NCI-H1417 treated with DMSO at 0.1 percent for 48 hours (cell line): ENCODE measurements at places on chromosomes 12 and 14.

GRCh38 chr12:27513155-27513824, 10.7 kb upstream of the PPFIBP1 start:
- no peak for DNase-seq

DNA sequence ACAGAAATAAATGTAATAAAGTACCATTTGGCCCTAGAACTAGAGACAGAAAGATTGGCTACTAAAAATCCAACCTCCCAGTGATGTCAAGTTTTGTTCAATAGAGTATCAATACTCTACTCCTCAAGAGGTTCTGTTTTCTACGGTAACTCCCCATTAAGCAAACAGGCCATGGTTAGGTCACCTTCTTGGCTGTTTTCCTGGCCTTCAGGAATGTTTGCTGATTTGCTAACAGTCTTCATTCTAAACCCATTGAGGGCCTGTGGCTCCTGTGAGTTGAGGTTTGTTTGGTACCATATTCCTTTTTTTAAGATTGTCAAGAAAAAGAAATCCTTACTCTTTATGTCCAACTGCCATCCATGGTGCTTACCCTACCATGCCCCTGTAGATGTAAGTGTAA, 1022.0 kb upstream of the TMEM132C start:
- DNase-seq: no peak

GRCh38 chr12:72075891-72076557, 137.4 kb downstream of the TPH2 start:
- DNase-seq: peak; percentile 48

GRCh38 chr12:87975879-87976278, 53.3 kb downstream of the C12orf50 start:
- no peak for DNase-seq

DNA sequence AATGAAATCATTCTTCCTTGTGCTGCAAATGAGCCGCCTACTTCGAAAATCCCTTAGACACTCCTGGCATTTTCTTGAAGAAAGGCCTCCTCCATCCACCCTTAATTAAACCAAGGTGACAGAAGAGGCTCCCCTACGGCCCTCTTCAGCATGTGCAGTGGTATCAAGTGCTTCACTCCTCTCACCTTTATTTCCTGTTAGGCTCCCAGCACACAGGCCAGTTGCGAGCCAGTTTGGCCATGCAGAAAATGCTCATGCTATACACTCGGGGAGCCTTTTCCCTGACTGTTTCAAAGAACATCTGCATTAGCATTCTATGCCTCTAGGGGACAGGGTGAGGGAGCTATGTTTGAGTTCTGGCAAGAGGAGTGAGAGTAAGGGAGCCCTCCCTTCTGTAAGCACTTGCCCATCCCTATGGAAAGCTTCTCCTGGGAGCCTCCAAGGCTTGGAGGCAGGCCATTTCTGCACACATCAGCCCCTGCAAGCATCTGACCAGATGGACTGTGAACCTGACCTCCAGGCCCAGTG, 291.5 kb downstream of the RPS29 start:
- no peak for DNase-seq

- DNase-seq: no peak
Observed at GRCh38 chr14:100065942-100066574, 836 bp downstream of the EVL start.

GRCh38 chr12:26046906-26047305, 77.9 kb downstream of the BHLHE41 start:
- no peak for DNase-seq

DNA sequence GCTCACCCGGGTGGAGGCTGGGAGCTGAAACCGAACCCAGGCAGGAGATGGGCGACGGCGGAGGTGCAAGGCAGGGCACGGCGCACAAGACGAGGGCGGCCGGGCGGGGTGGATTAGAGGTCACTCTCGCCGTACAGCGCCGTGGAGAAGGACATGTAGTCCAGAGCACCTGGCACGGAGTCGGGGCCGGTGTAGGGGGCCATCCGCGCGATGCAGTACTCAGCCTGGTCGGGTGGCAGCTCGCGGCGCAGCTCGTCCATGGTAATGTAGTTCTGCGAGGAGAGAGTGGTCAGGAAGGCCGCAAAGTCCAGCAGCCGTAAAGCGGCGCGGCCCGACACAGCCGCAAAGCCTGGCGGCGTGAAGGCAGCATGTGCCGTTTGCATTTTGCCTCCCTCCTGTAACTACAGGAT, 81.9 kb upstream of the ZFP36L1 start:
- no peak for DNase-seq

DNA sequence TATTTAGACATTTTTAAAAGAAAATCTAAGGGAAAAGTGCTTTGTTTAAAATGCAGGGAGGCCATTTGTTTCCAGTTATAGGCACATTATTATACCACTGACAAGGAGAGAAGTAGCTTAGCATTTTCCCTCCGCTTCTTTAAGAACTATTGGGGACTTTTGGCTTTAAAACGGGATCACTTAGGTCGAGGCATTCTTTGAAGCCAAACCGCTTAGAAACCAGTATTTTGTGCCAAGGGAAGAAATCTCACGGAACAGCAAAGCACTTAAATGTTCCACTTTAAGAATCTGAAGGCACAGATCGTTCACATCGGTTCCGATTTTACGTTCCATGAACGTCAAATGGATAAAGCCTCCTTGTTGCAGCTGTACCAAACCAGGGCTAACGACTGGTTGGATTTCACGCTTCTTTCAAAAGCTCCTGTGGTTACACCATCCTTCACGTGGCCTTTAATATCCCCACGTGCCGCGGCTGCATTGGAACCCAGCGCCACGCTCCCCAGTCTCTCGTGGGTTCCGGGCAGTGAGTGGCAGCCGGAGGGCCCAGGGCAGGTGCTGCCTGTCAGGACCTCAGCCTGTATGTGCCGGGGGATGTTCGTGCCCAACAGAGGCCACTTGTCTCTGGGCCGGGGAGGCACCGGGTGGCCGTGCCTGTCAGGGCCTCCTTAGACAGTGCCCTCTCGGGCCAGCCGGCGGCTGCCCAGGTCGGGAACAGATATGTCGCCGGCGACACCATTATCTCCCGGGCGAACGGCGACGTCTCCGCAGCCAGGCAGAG, 195.4 kb downstream of the KIF26A start:
- no peak for DNase-seq

DNA sequence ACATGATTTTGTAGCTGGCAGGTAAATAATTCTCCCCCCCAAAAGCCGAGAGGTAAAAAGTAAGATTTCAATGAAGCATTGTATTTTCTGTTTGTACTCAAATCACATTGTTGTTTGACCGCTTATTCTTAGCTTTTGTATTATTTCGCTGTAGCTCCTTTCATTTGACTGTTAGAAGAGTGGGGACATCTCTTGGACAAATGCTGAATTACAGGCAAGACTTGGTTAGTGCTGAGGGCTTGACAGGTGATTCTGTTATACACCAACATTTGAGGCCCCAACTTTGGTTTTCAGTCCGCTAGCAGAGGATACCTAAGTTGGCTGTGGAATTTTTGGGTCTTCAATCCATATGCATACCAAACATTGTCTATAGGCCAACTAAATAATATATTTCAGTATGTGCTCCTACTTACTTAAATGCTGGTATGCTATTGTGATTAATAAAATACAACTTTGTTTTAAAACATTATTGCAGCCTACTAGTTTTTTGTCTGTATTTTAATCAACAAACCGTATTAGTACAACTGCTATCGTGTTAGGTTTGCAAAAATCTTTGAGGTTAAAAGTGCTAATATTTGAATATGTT, 102.2 kb downstream of the ERC1 start:
- DNase-seq: no peak

- no peak for DNase-seq
Observed at GRCh38 chr14:64234877-64235651, 59.1 kb downstream of the ESR2 start.

GRCh38 chr14:70890826-70891659, 16.2 kb upstream of the PCNX1 start:
- DNase-seq: no peak

DNA sequence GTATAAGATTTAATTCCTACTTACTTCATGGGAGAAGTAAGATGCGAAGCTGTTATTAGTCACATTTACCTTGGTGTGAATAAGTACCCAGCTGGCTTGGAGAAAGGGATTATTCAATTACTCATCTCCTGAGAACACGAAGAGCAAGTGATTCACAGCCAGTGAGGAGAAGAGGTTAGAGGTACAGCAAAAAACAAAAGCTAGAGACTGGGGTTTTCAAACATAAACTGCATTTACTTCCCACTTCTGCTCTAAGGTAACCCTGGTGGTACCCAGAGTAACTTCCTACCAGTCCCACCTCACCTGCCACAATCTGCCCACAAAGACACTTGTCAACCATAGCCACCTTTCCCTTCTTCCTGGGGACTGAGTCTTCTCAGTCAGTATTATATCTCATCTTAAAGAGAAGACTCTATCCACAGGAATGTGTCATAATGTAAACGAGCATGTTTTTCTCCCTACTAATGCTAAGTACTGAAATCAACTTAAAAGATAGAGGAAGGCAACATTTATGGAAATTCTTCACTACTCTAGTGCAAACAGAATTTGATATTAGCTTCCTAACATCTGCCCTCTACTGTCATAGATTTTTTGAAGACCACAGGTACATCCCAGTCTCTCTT, 6.0 kb upstream of the IL22 start:
- no peak for DNase-seq

DNA sequence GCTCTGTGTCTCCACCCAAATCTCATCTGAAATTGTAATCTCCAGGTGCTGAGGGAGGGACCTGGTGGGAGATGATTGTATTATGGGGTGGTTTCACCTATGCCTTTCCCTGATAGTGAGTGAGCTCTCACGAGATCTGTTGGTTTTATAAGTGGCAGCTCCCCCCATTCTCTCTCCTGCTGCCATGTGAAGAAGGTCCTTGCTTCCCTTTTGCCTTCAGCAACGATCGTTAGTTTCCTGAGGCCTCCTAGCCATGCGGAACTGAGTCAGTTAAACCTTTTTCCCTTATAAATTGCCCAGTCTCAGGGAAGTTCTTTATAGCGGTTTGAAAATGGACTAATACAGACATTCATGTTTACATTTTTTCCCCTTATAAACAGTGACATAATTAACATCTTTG, 36.1 kb downstream of the PELI2 start:
- DNase-seq: no peak

GRCh38 chr12:119624966-119625365, 31.4 kb downstream of the TMEM233 start:
- DNase-seq: peak; percentile 7

DNA sequence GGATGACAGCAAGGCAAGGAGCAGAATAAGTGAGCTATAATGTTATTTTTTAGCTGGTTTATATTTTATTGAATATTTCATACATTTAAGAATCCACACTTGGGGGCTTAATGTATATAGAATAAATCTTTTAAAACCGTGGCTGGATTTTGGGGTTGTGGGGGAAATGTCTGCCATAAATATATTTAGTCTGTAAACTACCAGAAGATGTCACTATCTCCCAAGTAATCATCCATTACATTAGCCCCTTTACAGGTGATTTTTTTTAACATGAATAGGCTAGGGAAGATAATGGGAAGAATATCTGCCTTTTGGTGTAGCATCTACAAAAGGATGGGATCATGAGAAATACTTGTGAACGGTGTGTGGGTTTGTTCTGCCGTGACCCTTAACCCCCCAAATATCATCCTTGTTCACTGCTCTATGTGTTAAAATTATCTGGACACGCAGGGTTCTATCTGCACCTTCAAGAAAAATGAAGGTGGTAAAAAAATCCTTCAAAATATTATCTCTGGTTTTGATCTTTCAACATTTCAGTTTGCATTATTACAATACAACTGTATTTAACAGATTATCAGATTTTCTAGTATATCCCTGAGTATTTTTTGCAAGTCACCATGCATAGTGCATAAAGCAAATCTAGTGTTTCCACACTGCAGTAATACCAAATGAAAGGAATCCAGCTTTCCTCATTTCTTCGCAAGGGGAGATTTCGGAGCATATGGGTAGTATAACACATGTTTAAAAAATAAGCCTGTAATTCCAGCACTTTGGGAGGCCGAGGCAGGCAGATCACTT, 8.0 kb upstream of the SLC17A8 start:
- peak; percentile 53 for DNase-seq

DNA sequence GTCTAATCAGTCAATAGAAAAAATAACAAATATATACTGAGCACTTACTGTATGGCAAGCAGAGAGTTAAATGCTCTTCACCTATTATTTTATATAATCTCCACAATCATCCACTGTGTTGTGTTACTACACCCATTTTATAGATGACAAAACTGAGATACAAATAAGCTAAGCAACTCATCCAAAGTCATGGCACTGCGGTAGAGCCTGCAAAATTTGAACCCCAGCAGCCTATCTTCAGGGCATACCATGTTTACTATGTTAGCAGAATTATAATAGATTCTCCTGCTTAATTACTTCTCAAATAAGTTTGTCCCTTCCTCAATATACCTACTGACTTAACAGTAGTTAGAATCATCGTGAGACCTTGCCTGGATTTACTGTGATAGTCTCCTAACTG, 53.6 kb upstream of the PCED1B start:
- no peak for DNase-seq

DNA sequence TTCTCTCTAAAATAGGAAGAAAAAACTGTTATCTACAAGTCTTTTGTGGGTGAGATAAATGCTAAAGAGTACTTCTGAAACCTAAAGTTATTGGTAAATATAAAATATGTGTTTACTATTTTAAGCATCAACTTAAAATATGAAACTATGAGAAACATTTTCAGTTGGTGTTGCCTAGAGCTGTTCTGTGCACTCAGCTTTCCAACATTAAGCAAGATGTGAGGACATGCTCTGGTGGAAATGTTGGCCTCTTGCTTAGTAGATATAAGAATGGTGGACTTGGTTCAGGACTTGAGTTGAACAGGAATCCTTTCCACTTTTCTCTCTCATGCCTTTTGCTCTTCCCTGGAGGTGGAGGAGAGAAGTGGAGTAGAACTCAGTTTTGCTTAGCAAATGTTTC, 164.1 kb upstream of the PELI2 start:
- DNase-seq: no peak

- no peak for DNase-seq
Observed at GRCh38 chr12:4653257-4653656, 4.3 kb downstream of the NDUFA9 start.

GRCh38 chr12:15767301-15767700, 21.9 kb downstream of the EPS8 start:
- DNase-seq: no peak

DNA sequence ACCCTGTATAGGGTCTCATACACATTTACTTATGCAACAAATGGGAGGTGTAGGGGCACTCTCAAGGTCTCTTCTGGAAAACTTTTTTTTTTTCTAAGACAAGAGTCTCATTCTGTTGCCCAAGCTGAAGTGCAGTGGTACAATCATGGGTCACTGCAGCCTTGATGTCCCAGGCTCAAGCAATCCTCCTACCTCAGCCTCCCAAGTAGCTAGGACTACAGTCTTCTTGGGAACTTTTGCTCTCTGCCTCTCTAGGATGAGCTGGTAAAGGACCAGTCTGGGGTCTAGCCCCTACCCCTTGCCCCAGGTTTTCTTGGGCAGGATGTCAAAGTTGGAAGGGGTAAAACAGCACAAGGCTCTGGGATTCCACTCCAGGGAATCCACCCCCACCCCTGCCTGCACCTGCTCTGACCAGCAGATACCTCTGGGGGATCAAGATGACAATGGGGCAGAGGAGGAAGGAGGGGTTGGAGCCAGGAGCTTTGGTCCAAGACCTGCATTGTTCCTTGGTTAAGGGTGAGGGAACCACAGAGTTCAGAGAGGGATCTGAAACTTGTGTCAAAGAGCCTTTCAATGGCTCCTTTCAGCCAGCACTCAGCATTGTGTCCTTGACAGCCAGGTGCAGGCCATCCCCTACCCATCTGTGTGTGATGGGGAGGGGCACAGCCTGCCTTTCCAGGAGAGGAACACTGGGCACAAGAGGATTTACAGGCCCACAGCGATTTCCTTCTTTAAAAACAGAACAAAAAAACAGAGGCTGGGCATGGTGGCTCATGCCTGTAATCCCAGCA, 12.2 kb downstream of the CTDSP2 start:
- no peak for DNase-seq

GRCh38 chr12:132116709-132117557, 27.2 kb downstream of the DDX51 start:
- no peak for DNase-seq
